ENCODE measurements at places on chromosomes 2 and 18. TPM values are rescaled to one million over a fixed set of nuclear protein-coding genes. Genes with fewer than 3 reads are reported as not detected.

GRCh38 chr2:202327858-202328257 is 48.3 kb upstream of the BMPR2 start:
- H3K4me3 ChIP-seq, result no peak overlapping the region
- peaks cover 2% of the 10 kb centered on the region for H3K4me1 ChIP-seq
- DNase-seq, result peak; percentile 21

DNA sequence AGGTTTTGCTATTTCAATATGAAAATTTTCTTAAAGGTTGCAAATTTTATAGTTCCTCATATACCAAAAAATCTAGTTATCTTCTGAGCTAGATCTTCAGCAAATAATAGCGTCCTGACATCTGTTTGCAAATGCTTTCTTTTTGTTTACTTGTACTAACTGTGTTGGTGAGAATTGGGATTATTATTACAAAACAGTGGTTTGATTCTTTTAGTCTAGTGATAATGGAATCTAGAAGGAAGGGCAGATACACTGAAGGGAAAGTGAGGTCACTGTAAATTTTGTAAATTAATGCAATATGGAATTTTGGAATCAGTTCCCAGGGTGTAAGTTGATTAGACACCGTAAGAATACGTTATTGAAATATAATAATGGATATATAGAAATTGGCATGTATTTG is 36.2 kb upstream of the NT5C1B start:
- no peaks in the 10 kb centered on the region for H3K27me3 ChIP-seq
- H3K36me3 ChIP-seq, result no peaks in the 10 kb centered on the region
- no peak overlapping the region for H3K27ac ChIP-seq
- H3K4me1 ChIP-seq, result peaks cover 6% of the 10 kb centered on the region

- no peak for DNase-seq
- peak overlapping the region; percentile 89 for H3K27ac ChIP-seq
- peak overlapping the region; percentile 82 for H3K4me3 ChIP-seq
- H3K27me3 ChIP-seq, result no peaks in the 10 kb centered on the region
Observed at GRCh38 chr2:183123959-183124221, 353 bp upstream of the NUP35 start.

DNA sequence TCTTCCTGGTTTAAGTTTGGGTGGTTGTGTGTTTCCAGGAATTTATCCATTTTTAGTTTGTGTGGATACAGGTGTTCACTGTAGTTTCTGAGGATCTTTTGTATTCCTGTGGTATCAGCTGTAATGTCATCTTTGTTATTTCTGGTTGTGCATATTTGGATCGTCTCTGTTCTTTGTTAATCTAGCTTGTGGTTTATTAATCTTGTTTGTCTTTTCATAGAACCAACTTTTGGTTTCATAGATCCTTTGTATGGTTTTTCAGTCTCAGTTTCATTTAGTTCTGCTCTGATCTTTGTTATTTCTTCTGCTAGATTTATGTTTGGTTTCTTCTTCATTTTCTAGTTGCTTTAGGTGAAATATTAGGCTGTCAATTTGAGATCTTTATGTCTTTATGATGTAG is 202.4 kb upstream of the ZSWIM2 start:
- H3K4me3 ChIP-seq, result no peak overlapping the region
- no peaks in the 10 kb centered on the region for H3K4me1 ChIP-seq
- no peak overlapping the region for H3K27ac ChIP-seq
- DNase-seq, result peak; percentile 14
- H3K36me3 ChIP-seq, result no peaks in the 10 kb centered on the region

- no peaks in the 10 kb centered on the region for H3K27me3 ChIP-seq
- DNase-seq, result peak; percentile 91
- H3K4me1 ChIP-seq, result peaks cover 10% of the 10 kb centered on the region
- no peak overlapping the region for H3K27ac ChIP-seq
- H3K4me3 ChIP-seq, result no peak overlapping the region
- no peaks in the 10 kb centered on the region for H3K36me3 ChIP-seq
Observed at GRCh38 chr2:215841175-215841816, 172.1 kb downstream of the MREG start.

GRCh38 chr2:28664120-28664842 is 87.3 kb upstream of the PPP1CB start:
- peaks cover 32% of the 10 kb centered on the region for H3K4me1 ChIP-seq
- H3K36me3 ChIP-seq, result no peaks in the 10 kb centered on the region
- peak overlapping the region; percentile 58 for H3K27ac ChIP-seq

The TSPYL6 gene
- total RNA-seq, result not detected

The MYO3B gene
- 0.50 TPM for total RNA-seq

Measured in fibroblast of lung (primary cell).